ENCODE measurements at places on chromosomes 5 and 9. TPM values are rescaled to one million over a fixed set of nuclear protein-coding genes. Genes with fewer than 3 reads are reported as not detected.

CER1 gene
- not detected for total RNA-seq

SPINK7 gene
- total RNA-seq: not detected

LURAP1L gene
- total RNA-seq: 2.3 TPM

MARVELD2 gene
- total RNA-seq: 1.3 TPM

SHLD3 gene
- 2.0 TPM for total RNA-seq

TRPM3 gene
- total RNA-seq: 2.1 TPM

All from right cardiac atrium (tissue), 5 donors.